Gastrocnemius medialis (tissue), 4 donors: ENCODE measurements at places on chromosomes 1 and 21.

- H3K4me1 ChIP-seq: no peaks in the 10 kb centered on the region
- DNase-seq: no peak
- no peak within 1 kb of the TSS for H3K27ac ChIP-seq
- no peak within 1 kb of the TSS for H3K4me3 ChIP-seq
- no peaks in the 10 kb centered on the region for H3K36me3 ChIP-seq
These were observed at the start of gene GJB5 for GRCh38 chr1:34754964-34755637. TSS of gene GJB5 (plus strand) at chr1:34755047. CDS start at chr1:34757331, 2,284 bp downstream.

- DNase-seq: no peak
- no peaks in the 10 kb centered on the region for H3K4me1 ChIP-seq
- H3K27me3 ChIP-seq: no peaks in the 10 kb centered on the region
These were observed 153.8 kb downstream of the NTNG1 start for GRCh38 chr1:107294686-107295085.

DNA sequence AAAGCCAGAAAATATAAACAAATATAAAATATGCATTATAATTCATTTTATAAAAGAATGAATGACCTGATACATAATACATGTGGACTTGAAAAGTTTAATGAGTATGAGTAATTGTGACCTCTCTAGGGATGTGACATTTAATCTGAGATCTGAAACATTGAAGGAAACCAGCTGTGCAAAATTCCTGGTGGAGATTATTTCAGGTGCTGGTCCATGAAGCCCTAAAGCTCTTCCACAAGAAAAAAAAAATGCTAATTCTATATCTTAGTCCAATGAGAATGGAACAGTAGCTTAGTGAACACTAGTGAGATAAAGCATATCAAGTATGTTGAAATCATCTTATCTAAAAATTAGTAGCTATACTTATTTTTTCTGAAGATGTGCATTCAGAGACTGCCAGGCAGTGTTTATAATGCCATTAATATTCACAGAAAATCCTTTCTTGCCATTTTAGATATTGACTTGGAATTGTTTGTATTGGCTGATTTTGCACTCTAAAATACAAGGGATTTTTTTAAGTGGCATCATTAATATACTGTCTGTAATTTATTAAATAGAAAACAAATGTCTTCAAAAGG lies 1485.9 kb downstream of the PLA2G4A start:
- H3K4me3 ChIP-seq: no peak overlapping the region
- no peaks in the 10 kb centered on the region for H3K27me3 ChIP-seq

GRCh38 chr1:8661185-8662110 lies 156.0 kb downstream of the RERE start:
- H3K4me3 ChIP-seq: no peak overlapping the region
- peak; percentile 18 for DNase-seq
- H3K4me1 ChIP-seq: peaks cover 67% of the 10 kb centered on the region
- no peaks in the 10 kb centered on the region for H3K36me3 ChIP-seq
- H3K27me3 ChIP-seq: no peaks in the 10 kb centered on the region

DNA sequence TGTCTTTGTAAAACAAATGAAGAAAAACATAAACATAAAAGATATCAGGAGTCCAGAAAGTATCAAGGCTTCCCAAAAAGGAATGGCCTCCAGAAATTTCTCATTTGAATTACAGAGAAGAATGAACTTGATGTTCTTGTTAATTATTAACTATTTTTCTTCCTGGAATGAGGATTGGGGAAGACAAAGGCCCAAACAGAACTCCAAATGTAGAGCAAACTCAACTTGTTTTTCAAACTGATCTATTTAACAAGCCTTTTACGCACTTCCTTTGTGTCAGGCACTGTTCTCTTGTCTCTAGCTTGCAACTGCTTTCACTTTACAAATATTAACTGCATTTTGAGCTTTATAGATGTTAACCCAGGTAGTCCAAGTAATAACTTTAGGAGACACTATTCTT lies 45.5 kb downstream of the LAMC2 start:
- DNase-seq: no peak
- H3K4me3 ChIP-seq: no peak overlapping the region
- H3K27ac ChIP-seq: no peak overlapping the region
- H3K27me3 ChIP-seq: no peaks in the 10 kb centered on the region
- H3K36me3 ChIP-seq: no peaks in the 10 kb centered on the region

DNA sequence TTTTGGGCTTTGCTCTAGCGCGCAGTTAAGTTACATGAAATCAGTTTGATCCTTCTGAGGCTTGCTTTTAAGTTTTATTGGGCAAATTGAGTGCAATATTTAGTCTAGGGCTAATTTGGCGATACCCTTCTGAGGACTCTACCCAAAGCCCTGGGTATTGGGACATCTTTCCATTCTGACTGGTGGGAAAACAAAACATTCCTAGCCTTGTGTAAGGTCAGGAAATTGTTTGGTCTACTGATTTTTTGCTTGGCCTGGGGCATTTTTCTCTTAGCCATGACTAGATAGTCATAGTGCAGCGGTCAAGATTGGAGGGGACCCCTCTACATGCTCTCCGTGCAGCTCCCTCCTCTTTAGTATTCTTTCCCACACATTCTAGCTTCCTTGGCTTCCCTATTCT lies 189.6 kb upstream of the PTGFR start:
- no peak overlapping the region for H3K4me3 ChIP-seq
- no peaks in the 10 kb centered on the region for H3K27me3 ChIP-seq
- H3K4me1 ChIP-seq: no peaks in the 10 kb centered on the region

DNA sequence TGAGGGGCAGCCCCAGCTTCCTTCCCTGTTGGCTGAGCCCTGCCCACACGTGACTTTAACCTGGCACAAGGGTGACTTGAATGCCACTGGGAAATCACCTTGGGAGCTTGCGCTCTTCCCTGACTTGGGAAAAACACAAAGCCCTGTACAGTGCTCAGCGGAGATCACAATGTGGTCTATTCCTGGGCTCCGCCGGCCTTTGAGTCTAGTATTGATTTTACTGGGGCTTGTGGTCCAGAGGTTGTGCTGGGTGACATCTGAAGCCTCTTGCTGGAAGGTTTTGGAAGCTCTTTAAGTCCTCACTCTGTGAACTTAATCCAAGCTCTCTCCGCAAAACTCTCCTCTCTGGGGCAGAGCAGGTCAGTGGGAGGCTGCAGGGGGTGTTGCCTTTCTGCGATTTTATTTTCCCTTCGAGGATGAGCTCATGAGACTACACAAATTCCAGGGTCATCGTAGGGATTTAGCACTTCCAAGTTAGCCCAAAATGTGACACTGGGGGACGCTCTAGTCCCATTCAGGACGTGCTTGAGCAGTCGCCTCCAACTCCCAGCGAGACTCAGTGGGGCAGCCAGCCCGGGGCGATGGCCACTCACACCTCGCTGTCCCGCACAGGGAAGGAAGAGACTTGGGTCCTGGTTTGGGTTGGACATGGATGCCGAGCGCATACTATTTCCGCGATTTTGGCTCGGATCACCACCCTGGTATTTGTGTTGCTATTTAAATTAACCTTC lies 291.9 kb upstream of the AJAP1 start:
- H3K4me3 ChIP-seq: no peak overlapping the region
- no peak for DNase-seq
- H3K36me3 ChIP-seq: no peaks in the 10 kb centered on the region
- H3K27me3 ChIP-seq: peaks cover 5% of the 10 kb centered on the region
- no peak overlapping the region for H3K27ac ChIP-seq
- no peaks in the 10 kb centered on the region for H3K4me1 ChIP-seq

- H3K27ac ChIP-seq: no peak overlapping the region
- peaks cover 14% of the 10 kb centered on the region for H3K4me1 ChIP-seq
- H3K27me3 ChIP-seq: no peaks in the 10 kb centered on the region
- H3K4me3 ChIP-seq: no peak overlapping the region
- DNase-seq: no peak
These were observed 65.7 kb downstream of the PSMG1 start for GRCh38 chr21:39117440-39117970.

DNA sequence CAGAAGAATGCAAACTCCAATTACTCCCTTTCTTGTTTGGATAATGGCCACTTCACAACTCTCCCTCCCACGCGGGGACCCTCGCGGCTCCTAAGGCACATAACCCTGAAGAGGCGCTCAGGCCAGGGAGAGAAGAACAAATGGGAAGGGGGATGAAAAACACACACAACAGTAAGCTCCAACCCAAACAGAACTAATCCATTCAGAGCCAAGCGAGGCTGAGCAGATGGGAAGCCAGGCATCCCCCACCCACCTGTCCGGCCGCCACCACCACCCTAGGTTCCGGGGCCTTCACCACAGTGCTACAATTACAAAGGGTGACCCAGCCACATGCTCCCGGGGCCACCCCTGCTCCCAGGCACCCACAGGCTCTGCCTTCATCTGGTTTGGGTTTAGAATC lies 101.5 kb downstream of the MRPL37 start:
- H3K4me3 ChIP-seq: no peak overlapping the region
- no peak overlapping the region for H3K27ac ChIP-seq
- H3K27me3 ChIP-seq: no peaks in the 10 kb centered on the region
- H3K36me3 ChIP-seq: no peaks in the 10 kb centered on the region
- no peak for DNase-seq

DNA sequence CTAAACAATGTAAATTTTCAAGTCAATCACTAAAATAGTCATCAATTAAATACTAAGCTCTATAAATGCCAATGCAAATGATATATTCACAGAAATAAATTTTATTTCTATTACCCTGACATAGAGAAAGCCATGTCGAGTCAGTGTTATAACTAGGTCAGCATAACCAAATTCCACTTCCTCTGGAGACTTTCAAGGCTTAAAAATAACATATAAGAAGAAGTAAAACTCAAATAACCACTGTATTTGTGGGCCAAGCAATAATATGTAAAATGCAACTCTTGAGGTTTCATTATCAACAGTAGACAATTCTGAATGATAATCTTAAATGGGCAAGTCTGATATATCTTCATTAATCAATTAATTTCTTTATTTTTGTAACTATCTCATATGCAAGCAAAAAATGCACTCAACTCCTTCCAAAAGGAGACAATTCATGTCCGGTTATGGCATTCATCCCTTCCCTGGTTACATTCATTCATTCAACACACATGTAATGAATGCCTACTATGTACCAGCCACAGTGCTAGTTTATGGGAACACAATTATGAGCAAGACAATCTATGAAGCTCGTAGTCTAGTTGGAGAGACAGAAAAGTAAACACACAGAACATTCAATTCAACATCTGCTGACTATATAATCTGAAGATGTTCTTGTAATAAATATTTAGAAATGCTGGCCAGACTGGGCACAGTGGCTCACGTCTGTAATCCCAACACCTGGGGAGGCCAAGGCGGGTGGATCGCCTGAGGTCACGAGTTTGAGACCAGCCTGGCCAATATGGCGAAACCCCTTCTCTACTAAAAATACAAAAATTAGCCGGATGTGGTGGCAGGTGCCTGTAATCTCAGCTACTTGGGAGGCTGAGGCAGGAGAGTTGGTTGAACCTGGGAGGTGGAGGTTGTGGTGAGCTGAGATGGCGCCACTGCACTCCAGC lies 37.1 kb upstream of the CAP1 start:
- no peak overlapping the region for H3K4me3 ChIP-seq
- no peak overlapping the region for H3K27ac ChIP-seq
- no peaks in the 10 kb centered on the region for H3K36me3 ChIP-seq
- DNase-seq: no peak
- no peaks in the 10 kb centered on the region for H3K4me1 ChIP-seq
- H3K27me3 ChIP-seq: no peaks in the 10 kb centered on the region

DNA sequence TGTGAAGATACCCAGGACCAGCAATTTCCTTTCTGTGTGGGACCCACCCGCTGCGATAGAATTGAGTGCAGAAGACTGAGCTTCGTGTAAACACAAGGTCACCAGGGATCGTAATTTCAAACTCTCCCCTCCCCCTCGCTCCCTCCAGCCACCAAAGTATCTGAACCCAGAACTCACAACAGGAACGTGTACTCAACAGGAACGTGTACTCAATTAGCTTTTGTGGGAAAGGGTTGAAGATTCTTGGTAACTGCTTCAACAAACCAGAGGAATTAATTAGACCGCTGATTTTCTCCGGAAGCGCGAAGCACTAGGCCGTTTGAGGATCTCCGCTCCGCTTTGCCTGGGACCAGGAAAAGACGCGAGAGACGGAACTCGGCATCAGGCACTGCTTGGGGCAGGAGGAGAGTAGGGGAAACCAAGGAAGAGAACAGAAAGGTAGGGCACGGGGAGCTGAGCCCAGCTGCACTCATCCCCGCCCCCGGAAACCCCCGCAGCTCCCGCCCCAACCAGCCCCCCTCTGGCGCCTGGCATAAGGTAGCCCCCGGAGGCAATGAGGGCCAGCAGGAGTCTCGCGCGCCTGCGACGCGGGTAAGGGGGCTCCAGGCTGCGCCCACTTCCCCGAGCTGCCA lies 453 bp downstream of the DRAM2 start:
- peak overlapping the region; percentile 94 for H3K27ac ChIP-seq
- H3K4me3 ChIP-seq: peak overlapping the region; percentile 92
- no peaks in the 10 kb centered on the region for H3K27me3 ChIP-seq
- DNase-seq: peak; percentile 16
- no peaks in the 10 kb centered on the region for H3K36me3 ChIP-seq

- H3K36me3 ChIP-seq: no peaks in the 10 kb centered on the region
- peaks cover 3% of the 10 kb centered on the region for H3K4me1 ChIP-seq
- H3K4me3 ChIP-seq: no peak overlapping the region
- no peak for DNase-seq
- peak overlapping the region; percentile 39 for H3K27ac ChIP-seq
These were observed 6.3 kb downstream of the NGF start for GRCh38 chr1:115331558-115332331.

DNA sequence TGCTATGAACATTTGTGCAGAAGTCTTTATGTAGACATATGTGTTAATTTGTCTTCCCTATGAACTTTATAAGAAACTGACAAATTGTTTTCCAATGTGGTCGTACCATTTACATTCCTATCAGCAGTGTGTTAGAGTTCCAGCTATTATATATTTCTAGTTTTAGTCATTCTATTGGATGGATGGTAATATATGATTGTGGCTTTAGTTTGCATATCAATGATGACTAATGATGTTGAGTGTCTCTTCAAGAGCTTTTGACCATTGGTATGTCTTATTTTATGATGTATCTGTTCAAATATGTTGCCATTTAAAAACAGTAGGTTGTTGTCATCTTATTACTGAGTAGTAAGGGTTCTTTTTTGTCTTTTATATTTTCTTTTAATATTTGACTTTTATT lies 16.2 kb upstream of the ZNF326 start:
- no peaks in the 10 kb centered on the region for H3K4me1 ChIP-seq
- no peak for DNase-seq
- H3K36me3 ChIP-seq: no peaks in the 10 kb centered on the region
- H3K27ac ChIP-seq: no peak overlapping the region

DNA sequence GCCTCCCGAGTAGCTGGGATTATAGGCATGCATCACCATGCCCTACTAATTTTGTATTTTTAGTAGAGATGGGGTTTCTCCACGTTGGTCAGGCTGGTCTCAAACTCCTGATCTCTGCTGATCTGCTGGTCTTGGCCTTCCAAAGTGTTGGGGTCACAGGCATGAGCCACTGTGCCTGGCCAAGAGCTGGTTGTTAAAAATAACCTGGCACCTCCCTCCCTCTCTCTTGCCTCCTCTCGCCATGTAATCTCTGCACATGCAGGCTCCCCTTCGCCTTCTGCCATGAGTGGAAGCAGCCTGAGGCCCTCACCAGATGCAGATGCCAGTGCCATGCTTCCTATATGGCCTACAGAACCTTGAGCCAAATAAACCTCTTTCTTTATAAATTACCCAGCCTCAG lies 74.7 kb upstream of the TLR5 start:
- no peaks in the 10 kb centered on the region for H3K36me3 ChIP-seq
- H3K4me3 ChIP-seq: no peak overlapping the region
- no peaks in the 10 kb centered on the region for H3K4me1 ChIP-seq
- DNase-seq: no peak
- no peaks in the 10 kb centered on the region for H3K27me3 ChIP-seq

GRCh38 chr1:39387452-39387851 lies 104.0 kb upstream of the BMP8A start:
- H3K4me1 ChIP-seq: peaks cover 15% of the 10 kb centered on the region
- DNase-seq: no peak
- no peaks in the 10 kb centered on the region for H3K27me3 ChIP-seq
